ENCODE measurements at places on chromosomes 12 and 14.

DNA sequence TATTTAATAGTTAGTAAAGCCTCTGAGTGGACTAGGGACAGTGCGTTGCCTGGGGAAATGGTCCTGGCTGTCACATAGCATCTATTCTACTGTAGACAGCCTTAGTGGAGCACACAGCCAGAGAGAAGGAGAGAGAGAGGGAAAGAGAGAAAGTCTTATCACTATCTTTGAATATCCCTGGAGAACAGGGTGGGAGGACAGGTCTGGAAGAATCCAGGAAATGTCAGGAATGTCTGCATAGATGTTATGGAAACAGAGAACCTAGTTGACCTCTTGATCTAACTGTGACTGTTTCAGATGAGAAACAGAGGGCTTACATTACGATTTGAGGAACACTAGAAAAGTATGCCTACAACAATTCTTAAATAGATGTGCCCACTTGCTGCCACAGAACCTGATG is 92.8 kb downstream of the SLC15A5 start:
- no peaks in the 10 kb centered on the region for H3K36me3 ChIP-seq
- H3K27ac ChIP-seq, result no peak overlapping the region
- no peaks in the 10 kb centered on the region for H3K4me1 ChIP-seq
- no peak overlapping the region for H3K4me3 ChIP-seq
- DNase-seq, result no peak

DNA sequence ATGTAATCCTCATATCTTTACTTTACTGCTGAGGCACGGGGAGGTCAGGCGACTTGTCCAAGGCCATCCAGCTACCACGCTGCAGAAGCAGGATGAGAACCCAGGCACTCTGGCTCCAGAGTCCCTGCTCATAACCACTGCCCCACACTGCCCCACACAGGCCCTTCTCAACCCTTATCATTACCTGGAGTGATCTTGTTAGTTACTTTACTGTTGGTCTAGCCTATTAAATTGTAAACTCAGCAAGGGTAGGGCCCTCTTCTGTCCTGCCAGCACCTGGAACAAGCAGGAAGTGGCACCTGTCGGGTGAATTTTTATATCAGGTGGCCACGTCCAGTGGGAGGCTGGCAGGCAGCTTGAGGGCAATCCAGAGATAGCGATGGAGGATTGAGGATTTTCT is 12.2 kb downstream of the FAIM2 start:
- no peaks in the 10 kb centered on the region for H3K36me3 ChIP-seq
- H3K27me3 ChIP-seq, result peaks cover 25% of the 10 kb centered on the region
- H3K4me3 ChIP-seq, result no peak overlapping the region

DNA sequence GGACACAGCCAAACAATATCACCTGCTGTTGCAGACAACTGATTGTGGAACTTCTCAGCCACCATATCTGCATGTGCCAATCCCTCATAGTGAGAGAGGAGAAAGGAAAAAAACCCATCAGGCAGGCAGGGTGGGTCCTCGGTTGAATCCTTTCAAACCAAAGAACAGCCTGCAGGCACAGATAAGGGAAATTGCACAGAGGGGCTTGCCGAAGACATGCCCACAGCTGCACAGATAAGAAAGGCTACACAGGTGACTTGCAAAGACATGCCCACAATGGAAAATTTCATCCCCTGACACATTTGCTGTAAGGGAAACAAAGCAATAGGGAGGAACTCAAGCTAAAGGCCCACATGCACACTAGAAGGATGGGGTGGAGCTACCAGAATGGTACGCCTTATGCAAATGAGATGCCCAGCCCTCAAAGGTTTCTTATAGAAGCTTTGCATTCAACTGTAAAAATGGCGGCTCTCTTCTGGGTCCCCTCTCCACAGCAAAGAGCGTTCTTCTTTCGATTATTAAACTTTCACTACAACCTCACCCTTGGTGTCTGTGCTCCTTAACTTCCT is 170.0 kb upstream of the TMPO start:
- H3K27ac ChIP-seq, result no peak overlapping the region
- H3K4me1 ChIP-seq, result no peaks in the 10 kb centered on the region
- no peak overlapping the region for H3K4me3 ChIP-seq
- H3K36me3 ChIP-seq, result no peaks in the 10 kb centered on the region
- DNase-seq, result no peak
- H3K27me3 ChIP-seq, result peaks cover 34% of the 10 kb centered on the region

GRCh38 chr14:65661865-65662264 is 249.3 kb downstream of the FUT8 start:
- DNase-seq, result no peak
- H3K4me1 ChIP-seq, result no peaks in the 10 kb centered on the region
- H3K27me3 ChIP-seq, result no peaks in the 10 kb centered on the region
- no peak overlapping the region for H3K4me3 ChIP-seq
- H3K36me3 ChIP-seq, result no peaks in the 10 kb centered on the region

DNA sequence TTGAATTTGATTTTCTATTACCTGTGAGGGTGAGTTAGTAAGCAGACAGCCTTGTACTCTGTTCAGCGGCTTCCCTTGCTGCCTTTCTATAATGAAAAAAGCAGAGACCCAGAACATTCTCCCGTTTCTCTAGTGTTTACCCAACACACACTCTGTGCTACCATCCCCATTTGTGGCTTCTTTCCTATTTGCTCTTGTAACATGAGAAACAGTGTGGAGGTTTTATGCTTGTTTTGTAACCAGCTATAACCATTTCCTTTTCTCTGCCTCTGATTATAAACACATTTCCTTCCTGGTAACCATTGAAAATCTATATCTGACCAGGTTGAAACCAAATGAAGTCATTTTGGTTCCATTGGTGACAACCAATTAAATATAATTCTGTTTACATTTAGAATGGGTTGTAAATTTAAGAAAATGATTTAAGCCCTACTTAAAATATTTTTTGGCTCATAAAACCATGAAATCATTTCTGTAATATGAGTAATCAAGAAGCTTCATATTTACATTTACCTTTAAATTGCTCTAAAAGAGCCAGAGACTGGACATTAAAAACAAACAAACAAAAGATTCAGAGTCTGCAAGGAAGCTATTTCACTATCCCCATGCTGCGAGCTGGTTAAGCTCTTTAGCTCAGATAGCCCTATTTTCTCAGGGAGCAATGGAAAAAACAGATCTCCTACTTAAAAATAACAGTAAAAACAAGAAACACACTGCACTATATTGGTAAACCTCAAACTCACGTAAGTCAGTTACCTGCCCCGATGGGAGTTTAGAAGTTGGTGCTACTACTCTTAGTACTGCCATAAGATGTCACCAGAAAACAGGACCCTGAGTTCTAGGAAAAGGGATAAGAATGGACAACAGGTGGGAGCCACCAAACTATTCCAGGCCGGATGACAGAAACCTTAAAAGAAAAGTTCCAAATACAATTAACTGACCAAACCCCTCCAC is 206.5 kb upstream of the EEA1 start:
- no peaks in the 10 kb centered on the region for H3K27me3 ChIP-seq
- no peak overlapping the region for H3K4me3 ChIP-seq
- H3K4me1 ChIP-seq, result no peaks in the 10 kb centered on the region
- no peaks in the 10 kb centered on the region for H3K36me3 ChIP-seq

GRCh38 chr12:130157998-130158753 is 4.1 kb upstream of the FZD10 start:
- no peak overlapping the region for H3K27ac ChIP-seq
- no peaks in the 10 kb centered on the region for H3K36me3 ChIP-seq
- no peaks in the 10 kb centered on the region for H3K4me1 ChIP-seq
- H3K4me3 ChIP-seq, result no peak overlapping the region
- DNase-seq, result no peak

DNA sequence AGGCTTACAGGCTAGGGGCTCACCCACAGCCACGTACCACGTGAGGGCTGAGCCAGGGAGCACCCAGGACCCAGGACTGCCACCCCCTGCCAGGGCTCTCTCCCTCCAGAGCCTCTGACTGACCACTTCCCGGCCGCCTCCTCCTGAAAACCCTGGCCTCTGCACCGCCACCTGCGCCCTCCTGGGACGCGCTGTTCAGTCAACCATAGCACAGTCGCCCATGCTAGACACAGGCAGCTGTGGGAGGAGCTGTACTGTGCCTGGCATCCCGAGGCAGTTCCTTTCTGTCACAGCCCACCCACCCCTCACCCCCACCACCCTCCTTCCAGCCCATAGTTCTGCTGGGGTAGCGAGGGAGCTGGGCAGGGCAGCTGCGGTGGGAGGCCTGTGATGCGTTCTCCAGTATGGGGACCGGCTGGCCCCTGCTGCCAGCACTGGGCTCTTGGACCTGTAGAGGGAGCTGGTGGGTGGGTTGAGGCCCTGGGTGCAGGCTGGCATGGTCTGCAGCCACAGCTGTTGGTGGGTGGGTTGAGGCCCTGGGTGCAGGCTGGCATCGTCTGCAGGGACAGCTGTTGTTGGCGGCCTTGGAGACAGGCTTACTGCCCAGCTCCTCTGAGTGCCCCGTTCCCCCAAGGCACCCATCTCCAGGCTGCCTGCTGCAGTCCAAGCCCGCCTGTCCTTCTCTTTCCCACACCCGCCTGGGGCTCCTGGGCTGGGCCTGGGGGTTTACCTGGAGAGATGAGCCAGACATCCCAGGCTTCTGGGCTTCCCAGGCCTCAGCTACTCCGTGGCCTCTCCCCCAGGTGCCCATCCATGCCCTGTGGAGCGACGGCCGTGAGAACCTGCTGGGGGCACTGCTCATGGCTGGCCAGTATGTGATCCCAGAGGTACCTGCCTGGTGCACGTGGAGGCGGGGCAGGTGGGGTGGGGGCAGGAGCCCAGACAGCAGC is 11.5 kb downstream of the ASPG start:
- H3K36me3 ChIP-seq, result peaks cover 3% of the 10 kb centered on the region
- no peak overlapping the region for H3K27ac ChIP-seq
- no peaks in the 10 kb centered on the region for H3K27me3 ChIP-seq
- no peak overlapping the region for H3K4me3 ChIP-seq
- no peak for DNase-seq

DNA sequence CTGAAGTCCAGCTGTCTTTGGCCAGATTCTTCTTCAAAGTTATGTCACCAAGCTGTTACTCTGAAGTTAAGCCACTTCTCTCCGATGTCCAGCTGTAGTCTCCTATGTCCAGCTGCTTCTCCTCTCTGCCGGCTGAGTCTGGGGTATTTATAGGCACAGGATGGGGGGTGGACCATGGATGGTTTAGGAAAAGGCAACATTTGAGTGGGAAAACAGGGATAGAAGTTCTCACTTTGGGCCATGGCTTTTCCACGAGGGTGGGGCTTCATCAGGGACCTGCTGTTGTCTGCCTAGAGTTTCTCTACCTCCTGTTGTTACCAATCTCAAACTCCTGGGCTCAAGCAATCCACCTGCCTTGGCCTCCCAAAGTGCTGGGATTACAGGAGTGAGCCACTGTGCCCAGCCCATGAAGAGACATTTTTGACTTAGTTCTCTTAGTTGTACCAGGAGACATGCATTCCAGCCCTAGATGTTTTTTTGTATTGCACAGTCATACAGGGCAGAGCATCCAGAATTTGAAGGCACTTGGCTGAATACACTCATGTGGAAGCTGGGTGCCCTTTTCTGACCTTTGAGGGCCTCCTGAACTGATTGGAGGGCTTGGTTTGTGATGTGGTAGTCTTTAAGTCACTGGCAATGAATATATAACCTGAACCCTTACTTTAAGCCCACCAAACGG is 79.8 kb upstream of the HECTD1 start:
- H3K27ac ChIP-seq, result no peak overlapping the region
- no peak for DNase-seq
- H3K27me3 ChIP-seq, result no peaks in the 10 kb centered on the region
- no peaks in the 10 kb centered on the region for H3K36me3 ChIP-seq
- no peak overlapping the region for H3K4me3 ChIP-seq

DNA sequence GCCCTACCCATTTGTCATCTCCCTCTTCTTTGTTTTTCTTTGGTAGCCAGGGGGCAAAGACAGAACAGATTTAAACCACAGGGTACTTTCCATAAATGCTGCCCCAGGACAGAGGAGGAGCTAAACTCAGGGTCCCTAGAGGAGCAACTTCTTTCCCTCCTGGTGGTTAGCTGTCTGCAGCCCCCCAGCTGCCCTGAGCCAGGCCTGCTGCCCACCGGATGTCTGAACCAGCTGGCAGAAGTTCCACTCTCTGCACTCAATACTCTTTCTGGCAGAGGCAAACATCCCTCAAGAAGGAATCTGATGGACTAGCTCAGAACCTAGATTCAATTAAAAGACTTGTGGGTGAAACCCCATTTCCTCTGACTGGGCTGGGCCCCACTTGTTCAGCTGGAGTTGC is 10.7 kb downstream of the VDR start:
- peaks cover 45% of the 10 kb centered on the region for H3K27me3 ChIP-seq
- no peak for DNase-seq
- no peak overlapping the region for H3K27ac ChIP-seq
- peaks cover 3% of the 10 kb centered on the region for H3K36me3 ChIP-seq

GRCh38 chr12:124152731-124153130 is 142.2 kb upstream of the RFLNA start:
- DNase-seq, result no peak
- no peak overlapping the region for H3K27ac ChIP-seq
- H3K27me3 ChIP-seq, result peaks cover 32% of the 10 kb centered on the region
- no peak overlapping the region for H3K4me3 ChIP-seq
- no peaks in the 10 kb centered on the region for H3K4me1 ChIP-seq

GRCh38 chr14:88156127-88156526 is 151.2 kb downstream of the GPR65 start:
- H3K27ac ChIP-seq, result no peak overlapping the region
- peaks cover 19% of the 10 kb centered on the region for H3K27me3 ChIP-seq
- H3K36me3 ChIP-seq, result no peaks in the 10 kb centered on the region
- no peak overlapping the region for H3K4me3 ChIP-seq

DNA sequence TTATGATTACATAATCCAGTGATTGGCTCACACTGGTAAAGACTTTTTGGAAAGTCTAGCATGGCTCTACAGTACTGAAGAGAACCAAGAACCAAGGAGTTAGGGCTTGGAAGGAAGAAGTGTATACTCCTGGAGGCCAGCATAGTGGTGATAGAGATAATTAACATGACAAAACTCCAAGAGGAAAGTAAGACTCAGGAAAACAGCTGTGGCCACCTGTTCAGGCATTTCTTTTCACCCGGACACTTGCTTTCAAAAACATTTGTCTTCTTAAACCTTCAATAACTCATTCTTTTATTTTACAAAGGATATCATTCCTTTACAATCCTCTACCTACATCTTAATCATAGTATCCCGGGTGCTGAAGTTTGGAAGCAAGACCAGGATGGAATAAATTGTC is 50.9 kb downstream of the KLHL28 start:
- peaks cover 3% of the 10 kb centered on the region for H3K36me3 ChIP-seq
- H3K27ac ChIP-seq, result no peak overlapping the region
- H3K27me3 ChIP-seq, result peaks cover 35% of the 10 kb centered on the region
- H3K4me3 ChIP-seq, result no peak overlapping the region
- no peaks in the 10 kb centered on the region for H3K4me1 ChIP-seq

GRCh38 chr14:26870096-26870495 is 272.3 kb upstream of the NOVA1 start:
- H3K27ac ChIP-seq, result no peak overlapping the region
- no peaks in the 10 kb centered on the region for H3K27me3 ChIP-seq
- H3K4me3 ChIP-seq, result no peak overlapping the region

GRCh38 chr12:46364777-46365580 is 7.6 kb downstream of the SLC38A2 start:
- H3K4me3 ChIP-seq, result no peak overlapping the region
- H3K36me3 ChIP-seq, result peaks cover 94% of the 10 kb centered on the region
- no peak for DNase-seq
- no peaks in the 10 kb centered on the region for H3K27me3 ChIP-seq
- H3K27ac ChIP-seq, result peak overlapping the region; percentile 61
- H3K4me1 ChIP-seq, result peaks cover 26% of the 10 kb centered on the region
